Naive thymus-derived CD8-positive, alpha-beta T cell (primary cell): ENCODE measurements at places on chromosomes 5 and 9.

- DNase-seq = no peak
These were observed 75.5 kb upstream of the BOD1 start for GRCh38 chr5:173691931-173692330.

GRCh38 chr9:69324549-69325401, at the start of gene ENTREP1:
ENTREP1 (plus strand) TSS chr9:69325215; CDS start chr9:69325310, 95 bp downstream.
- DNase-seq = no peak

GRCh38 chr5:150394131-150394530, 18.6 kb downstream of the CD74 start:
- DNase-seq = no peak

DNA sequence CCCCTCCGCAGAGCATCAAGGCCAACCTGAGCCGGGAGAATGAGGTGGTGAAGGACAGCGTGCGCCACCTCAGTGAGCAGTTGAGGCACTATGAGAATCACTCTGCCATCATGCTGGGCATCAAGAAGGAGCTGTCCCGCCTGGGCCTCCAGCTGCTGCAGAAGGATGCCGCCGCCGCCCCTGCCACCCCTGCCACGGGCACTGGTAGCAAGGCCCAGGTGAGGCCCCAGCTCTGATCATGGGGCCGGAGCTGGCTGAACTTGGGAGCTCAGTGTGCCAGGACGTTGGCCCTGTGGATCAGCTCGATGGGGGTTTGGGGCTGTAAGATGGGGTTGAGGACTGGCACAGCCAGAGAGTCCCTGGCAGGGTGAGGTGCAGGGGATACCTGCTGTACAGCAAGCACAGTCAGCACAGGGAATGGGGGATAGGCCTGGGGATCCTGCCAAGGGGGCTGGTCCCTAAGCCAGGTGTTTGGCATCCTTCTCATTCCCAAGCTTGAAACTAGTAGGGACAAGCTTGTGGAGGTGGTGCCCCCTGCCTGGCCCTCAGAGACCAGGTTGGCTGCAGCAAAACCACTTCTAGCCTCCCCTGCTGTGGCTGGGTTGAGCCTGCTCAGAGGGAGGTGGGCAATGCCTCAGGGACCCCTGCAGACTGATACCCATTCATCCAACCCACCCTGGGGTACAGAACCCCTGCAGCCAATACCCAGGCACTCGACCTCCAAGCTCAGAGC, 22.5 kb downstream of the OLFML2A start:
- DNase-seq = no peak

GRCh38 chr5:55868846-55869245, 17.7 kb downstream of the IL31RA start:
- DNase-seq = no peak

DNA sequence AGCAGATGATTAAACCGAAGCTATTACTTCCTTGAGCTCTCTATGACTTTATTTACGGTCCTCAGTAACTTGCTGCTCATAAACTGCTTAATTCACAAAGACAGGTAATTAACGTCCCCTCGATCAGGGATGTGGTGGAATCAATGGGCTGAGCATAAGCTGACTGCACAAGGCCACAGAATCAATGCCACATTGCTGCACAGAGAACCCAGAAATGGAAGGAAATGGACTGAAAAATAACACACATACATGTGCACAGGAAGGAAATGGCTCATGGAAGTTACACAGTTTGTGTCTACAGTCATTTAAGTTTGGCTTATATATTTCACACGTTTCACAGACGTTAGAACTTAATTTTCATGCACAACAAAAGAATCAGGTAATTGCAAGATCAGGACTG, 118.3 kb upstream of the KLF9 start:
- no peak for DNase-seq

DNA sequence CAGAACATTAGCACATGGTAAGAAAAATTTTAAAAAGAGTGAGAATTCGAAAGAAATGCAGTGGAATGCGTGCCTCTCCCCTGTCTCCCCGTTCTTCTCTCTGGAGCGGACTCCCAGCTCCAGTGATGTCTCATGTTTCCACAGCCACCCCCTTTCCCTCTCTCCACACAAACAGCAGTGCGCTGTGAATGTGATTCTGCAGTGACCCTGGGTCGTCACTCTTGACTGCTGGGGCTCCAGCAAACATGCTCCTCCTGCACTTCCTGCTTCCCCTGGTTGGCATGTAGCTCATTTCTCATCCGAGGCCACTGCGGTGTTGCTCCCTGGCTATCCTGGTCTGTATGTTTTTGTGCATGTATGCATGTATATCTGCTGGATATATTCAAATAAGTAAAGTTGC, 13.3 kb downstream of the PHF2 start:
- no peak for DNase-seq

DNA sequence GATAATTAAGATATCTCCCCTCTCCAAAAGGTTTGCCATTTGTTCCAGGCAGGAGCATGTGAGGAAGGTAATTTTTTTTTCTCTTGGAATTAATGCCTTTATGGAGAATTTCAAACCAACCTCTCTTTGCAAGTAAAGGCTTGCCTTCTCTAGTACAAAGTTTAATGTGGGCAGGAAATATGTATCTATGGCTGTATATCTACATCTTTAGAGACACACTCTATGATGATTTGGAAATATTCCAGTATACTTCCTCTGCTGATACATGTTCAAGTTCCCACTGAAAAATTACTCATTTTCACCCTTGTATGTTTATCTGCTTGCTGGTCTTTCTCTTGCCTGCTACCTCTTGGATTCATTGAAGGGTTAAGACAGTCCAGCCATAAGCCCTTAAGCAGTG, 83.5 kb upstream of the SEMA6A start:
- DNase-seq = no peak

GRCh38 chr5:154000703-154001102, 38.0 kb downstream of the FAM114A2 start:
- DNase-seq = no peak

DNA sequence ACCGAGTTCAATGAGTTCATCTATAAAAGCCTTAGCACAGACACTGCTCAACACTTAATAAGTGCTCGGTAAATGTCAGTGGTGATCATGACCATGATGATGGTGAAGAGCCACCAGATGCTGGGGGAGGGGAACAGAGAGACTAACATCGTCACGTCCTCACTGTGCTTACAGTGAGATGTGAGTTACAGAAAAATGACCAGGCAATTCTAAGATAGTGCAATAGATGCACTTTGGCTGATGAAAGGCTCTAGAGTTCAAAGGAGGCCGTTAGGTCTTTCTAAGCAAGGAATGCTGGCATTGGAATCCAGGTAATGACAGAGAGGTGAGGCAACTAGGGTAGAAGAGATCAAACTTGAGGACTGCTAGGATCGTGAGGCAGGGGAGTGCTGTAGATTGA, 36.7 kb downstream of the ARL15 start:
- DNase-seq = no peak

DNA sequence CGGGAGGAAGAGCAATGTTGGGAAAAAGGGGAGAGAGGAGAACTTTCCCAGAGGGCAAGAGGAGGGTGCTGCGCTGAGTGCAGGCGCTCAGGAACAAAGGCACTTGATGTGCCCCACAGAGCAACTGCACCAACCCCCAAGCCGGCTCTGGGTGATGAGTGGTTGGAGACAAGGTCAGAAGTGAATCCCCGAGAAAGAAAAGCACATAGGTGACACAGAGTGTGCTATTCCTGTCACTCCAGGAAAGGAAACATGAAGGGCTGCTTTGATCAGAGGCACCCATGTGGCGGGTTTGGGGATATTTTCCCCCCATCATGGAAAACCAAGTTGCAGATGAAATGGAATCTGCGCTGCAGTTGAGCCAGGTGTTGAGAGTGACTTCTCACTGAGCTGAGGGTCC, 20.7 kb upstream of the SLC25A48 start:
- DNase-seq = no peak

DNA sequence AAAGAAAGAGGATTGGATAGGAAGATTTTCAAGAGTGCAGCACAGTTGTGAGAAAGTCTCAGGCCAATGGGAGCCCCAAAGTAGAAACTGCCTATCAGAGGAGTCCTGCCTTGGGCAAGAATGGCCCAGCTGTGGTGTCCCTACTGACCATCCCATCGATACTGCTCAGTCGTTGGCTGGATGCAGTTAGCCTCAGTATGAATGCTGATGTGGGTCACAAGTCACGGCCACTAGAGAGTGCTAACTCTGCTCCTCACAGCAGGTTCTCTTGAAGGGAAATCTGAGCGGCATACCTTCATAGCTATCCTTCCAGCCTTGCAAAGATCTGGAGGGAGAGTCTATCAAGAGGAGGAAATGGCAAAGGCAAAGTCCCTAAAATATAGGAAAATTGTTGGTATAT, 11.6 kb upstream of the CETN3 start:
- DNase-seq = no peak

- DNase-seq = no peak
These were observed 52.9 kb downstream of the C9orf50 start for GRCh38 chr9:129567842-129568559.

DNA sequence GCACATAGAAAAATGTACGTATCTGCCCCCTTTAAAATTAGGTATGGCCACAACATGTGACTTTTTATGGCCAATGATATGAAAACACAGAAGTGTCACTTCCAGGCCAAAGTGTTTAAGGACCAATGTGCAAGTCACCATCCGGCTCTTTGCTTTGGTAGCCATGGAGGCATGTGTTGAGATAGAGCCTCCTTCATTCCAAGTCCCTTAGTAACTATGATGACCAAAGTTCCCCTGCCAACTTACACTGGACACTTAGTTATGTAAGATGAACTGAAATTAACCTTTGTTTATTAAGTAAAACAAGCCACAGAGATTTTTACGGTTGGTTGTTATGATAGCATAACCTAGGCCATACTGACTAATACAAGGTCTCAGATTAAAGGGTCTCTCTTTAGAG, 51.0 kb downstream of the FBN2 start:
- DNase-seq = no peak

GRCh38 chr9:109121232-109121796, 1.6 kb upstream of the TMEM245 start:
- no peak for DNase-seq

GRCh38 chr5:107216587-107216986, 454.1 kb downstream of the EFNA5 start:
- DNase-seq = no peak

GRCh38 chr5:54387659-54388232, 67.8 kb upstream of the HSPB3 start:
- no peak for DNase-seq

GRCh38 chr5:113145757-113146387, 169.3 kb downstream of the DCP2 start:
- DNase-seq = no peak

DNA sequence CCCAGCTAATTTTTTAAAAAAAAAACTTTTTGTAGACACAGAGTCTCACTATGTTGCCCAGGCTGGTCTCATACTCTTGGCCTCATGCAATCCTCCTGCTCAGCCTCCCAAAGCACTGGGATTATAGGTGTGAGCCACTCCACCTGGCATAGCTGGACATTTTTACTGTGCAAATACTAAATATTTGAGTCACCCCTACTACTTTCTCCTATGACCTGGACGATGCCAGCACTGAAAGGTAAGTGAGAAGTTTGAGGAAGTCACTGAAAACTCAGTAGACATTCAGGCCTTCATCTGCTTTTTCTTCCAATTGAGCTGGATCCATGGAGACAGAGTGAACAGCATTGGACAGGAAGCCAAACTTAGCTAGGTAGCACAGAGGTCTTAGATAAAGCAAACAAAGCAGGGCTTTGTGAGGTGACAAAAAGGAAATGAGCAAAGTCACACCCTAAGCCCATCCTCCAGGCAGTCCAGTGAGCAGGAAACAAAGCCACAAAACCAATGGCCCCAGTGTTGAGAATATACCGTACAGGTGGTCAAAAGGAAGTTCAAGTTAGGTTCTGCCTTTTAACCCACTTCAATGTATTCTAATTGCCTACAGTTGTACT, 192.6 kb upstream of the RASA1 start:
- no peak for DNase-seq

DNA sequence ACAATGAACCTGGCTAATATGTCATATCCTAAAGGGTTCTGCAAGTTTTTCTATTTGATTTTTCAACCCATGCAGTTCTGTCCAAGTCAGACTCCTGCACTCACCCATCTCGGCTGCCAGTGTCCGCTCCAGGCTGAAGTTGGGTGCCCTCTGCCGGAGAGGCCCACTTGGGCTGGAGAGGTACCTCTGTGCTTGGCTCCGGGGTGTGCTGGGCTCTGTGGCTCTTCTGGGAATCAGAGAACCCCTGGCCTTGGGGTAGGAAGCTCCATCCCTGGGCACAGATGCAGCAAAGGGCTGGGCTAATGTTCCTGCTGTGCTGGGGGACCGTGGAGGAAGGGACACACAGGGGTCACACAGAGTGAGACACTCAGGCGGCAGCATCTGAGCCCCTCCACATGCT, 26.2 kb downstream of the ORM2 start:
- no peak for DNase-seq

GRCh38 chr9:98263482-98264357, 8.3 kb upstream of the TBC1D2 start:
- DNase-seq = peak; percentile 75

DNA sequence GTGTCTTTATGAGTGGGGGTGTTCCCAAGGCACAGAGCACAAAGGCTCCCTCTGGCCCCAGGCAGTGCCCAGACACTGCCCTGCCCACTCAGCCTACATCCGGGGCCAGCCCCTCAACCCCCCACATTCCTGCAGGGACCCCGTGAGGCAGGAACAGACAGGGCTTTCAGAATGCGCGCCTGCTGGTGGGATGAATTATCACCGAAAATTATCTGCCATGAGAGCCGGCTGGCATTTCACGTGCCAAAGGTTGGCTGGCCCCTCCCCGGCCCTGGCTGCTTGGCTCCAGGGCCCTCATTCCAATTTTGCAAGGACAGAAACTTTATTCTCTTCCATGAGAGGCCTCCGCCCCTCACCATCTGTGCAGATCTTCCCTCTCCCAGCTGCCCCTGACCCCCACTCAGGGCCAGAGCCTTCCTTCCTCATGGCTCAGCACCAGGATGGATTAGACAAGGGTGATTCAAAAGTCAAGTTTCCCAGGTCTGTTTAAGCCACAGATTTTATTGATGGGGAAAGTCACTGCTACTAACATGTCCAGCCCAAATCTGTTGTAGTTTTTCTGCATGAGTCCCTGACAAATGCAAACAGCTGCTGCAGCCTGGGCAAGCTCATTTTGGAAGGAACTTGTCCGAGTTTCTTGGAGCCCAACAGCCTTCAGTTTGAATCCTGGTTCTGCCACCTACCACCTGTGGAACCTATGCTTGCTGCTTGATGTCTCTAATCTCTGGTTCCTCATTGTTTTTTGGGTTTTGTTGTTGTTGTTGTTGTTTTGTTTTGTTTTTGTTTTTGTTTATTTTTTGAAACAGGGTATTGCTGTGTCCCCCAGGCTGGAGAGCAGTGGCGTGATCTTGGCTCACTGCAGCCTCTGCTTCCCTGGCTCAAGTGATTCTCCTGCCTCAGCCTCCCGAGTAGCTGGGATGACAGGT, 32.3 kb upstream of the WDR38 start:
- DNase-seq = no peak

DNA sequence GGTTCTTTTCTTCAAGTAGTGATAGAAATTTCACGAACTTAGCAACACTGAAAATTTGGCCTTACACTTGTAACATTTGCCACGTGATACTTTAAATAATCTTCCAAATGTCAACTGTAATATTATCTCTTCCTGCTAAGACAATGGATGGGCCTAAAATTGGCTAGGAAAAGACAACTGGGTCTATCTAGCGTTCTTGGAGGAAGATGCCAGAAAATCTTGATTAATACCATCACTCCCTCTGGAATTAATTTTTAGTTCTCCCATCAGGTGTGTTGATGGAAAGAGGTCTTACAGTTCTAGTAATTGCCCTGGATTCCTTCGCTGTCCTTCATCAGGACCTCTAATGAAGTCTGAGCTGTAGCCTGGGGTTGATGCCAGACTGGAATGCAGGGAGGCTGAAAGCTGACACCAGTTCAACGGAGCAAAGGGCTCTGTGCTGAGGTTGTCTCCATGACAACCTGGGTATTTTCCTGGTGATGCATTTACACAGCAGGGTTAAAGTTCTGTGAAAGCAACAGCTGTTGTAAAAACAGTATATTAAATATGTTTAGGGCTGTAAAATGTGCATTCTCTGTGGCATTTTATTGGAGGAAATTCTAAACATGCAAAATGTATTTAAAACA, 92.3 kb downstream of the GAS1 start:
- no peak for DNase-seq
